ENCODE measurements at places on chromosomes 3 and 15.

DNA sequence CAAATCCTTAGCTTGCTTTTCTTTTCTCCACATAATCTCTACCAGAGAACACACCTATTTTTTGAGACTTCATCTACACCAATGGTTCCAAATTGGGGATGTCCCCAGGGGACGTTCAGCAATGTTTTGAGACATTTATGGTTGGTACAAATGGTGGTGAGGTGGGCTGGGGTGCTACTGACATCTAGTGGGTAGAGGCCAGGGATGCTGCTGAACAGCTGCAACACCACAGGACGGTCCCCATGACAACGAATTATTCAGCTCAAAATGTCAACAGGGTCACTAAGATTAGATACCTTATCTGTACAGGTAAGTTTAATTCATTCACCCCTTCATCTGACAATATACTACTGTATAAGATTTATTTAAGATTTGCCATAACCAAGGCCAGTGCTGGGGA, 14.4 kb downstream of the GK5 start:
- peak; percentile 79 for DNase-seq

GRCh38 chr15:71091601-71092000, 23.7 kb upstream of the THSD4 start:
- no peak for DNase-seq

DNA sequence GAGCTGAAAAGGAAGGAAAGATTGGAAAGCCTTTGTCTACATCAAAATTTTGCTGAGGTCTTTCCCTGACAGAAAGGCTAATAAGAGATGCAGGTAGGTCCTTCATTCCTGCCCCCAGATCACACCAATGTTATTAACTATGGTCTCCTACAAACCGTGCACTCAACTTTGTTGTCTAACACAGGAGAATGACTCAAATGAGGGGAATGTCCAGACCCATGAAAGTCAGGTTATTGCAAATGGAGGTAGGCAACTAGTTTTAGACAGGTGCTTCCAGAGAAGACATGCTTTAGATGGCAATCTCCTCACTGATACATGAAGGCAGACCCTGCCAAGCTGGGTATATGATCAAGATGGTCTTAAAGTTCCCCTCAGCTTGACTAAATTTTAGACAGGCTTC, 51.0 kb downstream of the NFKBIZ start:
- DNase-seq = no peak

- peak; percentile 76 for DNase-seq
These were observed 24.9 kb downstream of the TMEM207 start for GRCh38 chr3:190424478-190425439.

- DNase-seq = no peak
These were observed 11.1 kb downstream of the KLHL18 start for GRCh38 chr3:47293822-47294221.

DNA sequence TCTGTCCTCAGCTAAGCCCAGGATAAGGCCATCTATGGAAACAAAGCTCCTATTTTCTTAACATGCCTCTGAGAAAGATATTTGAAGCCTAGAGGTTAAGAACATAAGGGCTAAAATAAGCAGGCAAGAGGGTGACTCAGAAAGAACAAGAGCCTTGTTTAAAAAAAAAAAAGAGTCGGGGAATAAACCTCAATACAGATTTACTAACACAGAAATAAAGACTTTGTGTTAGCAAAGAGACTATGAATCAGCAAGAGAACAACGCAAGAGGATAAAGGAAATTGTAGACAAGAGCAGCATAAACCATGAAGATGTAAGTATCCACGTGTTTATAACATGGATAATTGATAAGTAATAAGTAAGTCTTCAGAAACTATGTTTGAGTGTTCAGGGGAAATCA, 36.0 kb downstream of the RAB27A start:
- DNase-seq = peak; percentile 59

GRCh38 chr3:2452249-2452648, 353.6 kb downstream of the CNTN4 start:
- DNase-seq = no peak

- DNase-seq = no peak
These were observed 14.3 kb upstream of the FBXL22 start for GRCh38 chr15:63582718-63583426.

DNA sequence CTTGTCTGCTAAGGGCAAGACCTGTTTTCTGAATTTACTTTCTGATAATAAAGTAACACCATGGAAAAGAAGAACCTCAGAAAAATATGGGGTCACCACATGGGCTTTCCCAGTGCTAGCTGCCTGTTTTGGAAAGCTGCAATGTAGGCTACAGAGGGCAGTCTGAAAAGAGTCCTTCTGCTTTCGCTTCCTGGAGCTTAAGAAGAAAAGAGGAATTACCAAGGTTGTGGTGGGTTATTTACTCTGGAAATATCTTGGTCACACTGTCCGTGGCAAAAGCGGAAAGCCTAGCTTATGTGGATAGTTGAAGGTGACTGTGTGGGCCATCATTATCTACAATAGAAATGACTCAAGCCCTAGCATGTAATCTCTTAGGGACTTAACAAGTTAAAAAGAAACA, 31.7 kb upstream of the IP6K2 start:
- no peak for DNase-seq

DNA sequence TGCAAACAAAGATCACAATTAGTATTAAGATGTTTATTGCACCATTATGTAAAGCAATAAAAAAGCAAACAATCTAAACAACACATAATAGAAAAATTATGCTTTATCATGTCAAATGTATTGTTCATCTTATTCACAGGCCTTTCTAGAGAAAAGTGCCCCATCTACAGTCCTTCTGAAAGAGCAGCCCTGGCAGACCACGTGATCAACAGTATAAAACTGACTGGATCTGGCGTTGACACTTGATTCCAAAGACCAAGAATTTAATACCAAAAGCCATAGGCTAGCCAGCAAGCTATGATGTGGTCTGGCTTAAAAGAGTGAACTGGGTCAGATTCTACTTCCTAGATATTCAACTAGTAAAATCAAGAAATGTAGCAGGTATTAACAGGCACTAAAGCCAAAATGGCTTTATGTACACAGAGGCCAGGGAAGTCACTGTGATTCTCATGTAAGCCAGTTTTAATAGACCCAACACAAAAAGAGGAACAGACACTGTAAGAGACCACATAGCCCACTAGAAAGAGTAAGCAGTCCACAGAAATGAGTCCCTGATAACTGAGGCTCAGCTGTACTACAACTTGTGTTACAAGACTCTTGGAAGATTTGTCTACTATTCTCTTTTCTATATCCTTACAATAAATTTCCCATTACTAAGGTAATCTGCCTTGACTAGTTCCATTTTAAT, 32.5 kb downstream of the DMXL2 start:
- no peak for DNase-seq

DNA sequence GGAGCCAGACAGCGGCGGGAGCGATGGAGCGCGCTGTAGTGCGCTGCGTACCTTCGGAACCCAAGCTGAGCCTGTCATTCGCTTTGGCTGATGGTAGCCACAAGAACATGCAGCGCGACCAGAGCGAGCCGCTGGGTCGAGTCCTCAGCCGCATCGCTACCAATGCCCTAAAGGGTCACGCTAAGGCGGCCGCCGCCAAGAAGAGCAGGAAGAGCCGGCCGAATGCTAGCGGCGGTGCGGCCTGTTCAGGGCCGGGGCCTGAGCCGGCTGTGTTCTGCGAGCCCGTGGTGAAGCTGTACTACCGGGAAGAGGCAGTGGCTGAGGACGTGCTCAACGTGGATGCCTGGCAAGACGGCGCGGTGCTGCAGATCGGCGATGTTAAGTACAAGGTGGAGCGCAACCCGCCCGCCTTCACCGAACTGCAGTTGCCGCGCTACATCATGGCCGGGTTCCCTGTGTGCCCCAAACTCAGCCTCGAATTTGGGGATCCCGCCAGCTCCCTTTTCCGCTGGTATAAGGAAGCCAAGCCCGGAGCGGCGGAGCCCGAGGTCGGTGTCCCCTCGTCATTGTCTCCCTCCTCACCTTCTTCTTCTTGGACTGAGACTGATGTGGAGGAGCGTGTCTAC, 498 bp downstream of the PDE12 start:
- DNase-seq = peak; percentile 52

Measured in common myeloid progenitor, CD34-positive (primary cell).